ENCODE measurements at places on chromosomes 11 and 22. TPM values are rescaled to one million over a fixed set of nuclear protein-coding genes. Genes with fewer than 3 reads are reported as not detected.

GRCh38 chr22:50081426-50082196 lies 3.6 kb downstream of the MLC1 start:
- DNase-seq: no peak

The RAB38 gene
- 17.7 TPM for total RNA-seq

The GNAZ gene
- 5.4 TPM for total RNA-seq

DNA sequence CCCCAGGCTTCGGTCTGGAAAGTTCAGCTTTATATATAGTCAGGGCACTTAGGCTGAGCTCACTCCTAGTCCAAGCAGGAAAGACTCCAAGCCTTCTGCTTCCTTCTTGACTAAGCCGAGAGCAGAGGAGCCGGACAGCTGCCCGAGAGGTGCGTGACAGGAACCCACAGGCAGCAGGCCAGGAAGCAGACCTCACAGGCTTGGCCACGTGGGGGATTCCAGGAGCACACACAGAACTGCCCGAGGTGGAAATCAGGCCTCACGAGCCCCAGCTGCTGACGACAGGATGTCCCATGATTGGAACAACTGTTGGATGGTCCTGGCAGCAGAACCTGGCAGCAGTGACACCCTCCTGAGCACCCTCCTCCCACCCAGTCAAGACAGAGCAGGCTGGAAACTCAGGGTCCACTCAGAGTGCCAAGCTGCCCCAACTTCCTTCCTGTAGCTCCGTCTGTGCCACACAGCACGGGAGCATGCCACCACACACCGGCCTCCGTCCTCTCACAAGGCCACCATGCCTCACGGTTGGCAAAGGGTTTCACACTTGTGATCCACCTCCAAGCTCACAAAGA lies 5.4 kb downstream of the PLA2G6 start:
- DNase-seq: no peak

DNA sequence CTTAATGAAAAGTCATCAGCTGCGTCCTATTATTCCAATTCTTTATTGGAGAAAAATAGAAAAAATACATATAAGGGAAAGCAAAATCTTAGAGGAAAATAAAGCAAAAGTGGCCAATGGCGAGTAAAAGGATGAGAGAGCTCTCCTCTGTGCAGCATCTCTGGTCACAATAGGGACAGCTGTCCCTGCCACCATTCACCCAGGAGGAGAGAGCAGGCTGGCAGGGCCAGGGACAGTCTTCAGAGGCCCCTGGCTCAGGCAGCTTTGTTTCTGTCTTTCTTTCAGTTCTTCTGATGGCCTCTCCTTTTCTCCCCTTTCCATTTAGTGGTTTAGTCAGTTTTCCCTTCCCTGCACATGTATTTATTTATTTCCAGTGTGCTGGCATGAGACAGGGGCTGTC lies 941.3 kb downstream of the NTM start:
- DNase-seq: no peak

The ART1 gene
- not detected for total RNA-seq

- DNase-seq: no peak
Measured at GRCh38 chr22:31229402-31230079, 17.4 kb downstream of the LIMK2 start.

- DNase-seq: no peak
Measured at GRCh38 chr11:66081505-66081904, 11.4 kb downstream of the PACS1 start.

DNA sequence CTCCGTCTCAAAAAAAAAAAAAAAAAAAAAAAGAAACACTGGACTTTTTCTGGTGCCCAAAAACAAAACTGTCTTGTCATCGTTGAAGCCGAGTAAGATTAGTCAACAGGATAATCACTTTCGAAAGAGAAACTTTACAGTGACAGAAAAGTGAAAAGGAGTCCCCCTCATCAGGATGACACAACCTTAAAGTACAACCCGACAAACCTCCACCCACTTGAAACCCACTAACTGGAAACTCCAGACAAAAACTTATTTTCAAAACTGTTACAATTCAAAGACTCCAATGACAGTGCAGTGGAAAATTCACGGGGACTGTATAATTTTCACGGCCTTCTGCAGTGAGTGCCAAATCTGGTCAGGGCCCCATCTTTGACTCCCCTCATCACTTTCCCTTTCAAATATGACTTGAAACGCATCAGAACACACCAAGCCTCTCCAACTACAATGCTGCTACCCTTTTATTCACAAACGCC lies 1.3 kb downstream of the DENND5A start:
- no peak for DNase-seq

DNA sequence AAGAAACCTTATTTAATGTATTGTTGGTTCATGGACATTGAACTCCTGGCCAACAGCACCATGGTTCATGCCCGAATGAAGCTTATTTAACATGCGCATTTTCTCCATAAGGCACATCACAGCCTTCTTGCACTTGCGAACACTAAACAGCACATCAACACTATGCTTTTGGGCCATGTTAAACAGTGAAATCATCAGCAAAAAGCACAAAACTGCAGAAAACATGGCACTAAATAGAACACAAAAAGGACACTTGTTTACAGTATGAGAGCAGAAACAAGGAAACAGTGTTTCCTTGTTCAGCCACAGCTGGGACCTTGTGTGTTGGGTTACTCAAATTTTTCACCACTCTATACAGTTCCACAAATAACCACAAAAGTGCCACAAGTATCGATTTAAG lies 122.3 kb downstream of the MSANTD4 start:
- DNase-seq: no peak

DNA sequence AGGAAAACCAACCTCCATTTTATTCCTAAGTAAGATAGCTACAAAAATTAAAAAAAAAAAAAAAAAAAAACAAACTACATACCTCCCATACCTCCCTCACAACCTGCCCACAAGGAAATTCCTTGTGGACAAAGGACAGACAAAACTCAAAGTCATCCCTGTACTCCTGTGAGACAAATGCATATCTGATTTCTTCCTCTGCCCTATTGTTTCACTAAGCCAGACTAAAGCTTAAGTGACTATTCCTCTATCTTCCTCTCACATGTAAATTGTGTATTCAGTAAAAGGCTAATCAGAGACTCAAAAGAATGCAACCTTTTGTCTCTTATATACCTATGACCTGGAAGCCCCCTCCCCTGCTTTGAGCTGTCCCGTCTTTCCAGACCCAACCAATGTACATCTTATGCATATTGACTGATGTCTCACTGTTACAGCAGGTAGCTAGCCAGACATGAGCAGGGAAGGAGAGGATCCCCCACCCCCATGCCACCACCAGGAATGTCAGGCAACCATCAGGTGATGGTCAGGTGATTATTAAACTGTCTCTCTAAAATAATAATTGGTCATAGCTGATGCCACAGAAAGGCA lies 289.4 kb downstream of the SBF2 start:
- no peak for DNase-seq

The TMEM191B gene
- total RNA-seq: not detected

DNA sequence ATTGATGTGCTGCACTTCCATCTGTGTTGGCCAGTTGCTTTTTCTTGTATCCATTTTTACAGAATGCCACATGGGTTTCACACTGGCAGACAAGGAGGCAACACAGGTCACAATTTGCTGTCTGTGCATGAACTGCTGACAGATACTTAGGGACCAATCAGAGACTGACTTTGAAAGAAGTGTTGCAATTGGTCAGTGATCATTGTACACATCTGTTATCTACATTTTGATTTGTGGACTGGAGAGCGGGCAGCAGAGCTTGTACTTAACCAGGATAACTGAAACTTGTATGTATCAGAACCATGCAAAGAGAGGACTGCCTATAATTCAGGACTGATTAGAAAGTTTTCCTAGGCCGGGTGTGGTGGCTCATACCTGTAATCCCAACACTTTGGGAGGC lies 21.8 kb downstream of the PRR5 start:
- no peak for DNase-seq

The SCGB2A2 gene
- not detected for total RNA-seq

The MS4A6A gene
- total RNA-seq: 76.2 TPM

The ANGPTL5 gene
- total RNA-seq: not detected

DNA sequence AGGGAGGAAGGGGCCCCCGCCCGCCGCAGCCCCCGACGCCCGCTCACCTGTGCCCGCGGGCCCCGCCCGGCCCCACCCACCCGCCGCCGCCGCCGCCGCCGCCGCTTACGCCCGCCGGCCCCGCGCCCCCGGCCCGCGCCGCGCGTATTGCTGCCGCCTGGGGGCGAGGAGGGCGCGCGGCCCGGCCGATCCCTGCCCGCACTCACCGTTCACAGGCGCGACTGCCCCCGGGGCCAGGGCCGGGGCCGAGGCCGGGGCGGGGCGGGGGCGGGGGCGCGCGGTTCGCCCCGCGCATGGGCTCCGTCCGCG lies 212 bp downstream of the HRAS start:
- no peak for DNase-seq

- no peak for DNase-seq
Measured at GRCh38 chr11:35419830-35420333, 524 bp upstream of the SLC1A2 start.

DNA sequence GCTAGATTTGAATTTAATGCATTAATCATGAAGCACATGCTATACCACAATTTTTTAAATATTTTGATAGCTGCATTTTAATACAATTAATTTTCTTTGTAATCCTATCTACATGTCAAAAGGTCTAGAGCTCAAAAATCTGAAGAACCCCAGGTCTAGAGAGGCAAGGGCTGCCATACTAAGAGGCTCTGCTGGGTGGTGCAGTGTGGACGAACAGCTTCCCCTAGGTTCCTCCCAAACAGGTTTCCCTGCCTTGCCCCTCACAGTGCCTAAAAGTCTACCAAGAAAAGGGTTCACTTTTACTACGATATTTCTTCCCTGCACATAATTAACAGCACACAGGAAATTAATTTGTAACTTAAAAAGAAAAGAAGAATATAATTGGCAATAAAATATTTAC lies 681.1 kb downstream of the OPCML start:
- DNase-seq: no peak

The OR51I2 gene
- total RNA-seq: not detected

- no peak for DNase-seq
Measured at GRCh38 chr11:1121331-1121812, 36.4 kb upstream of the MUC5AC start.

DNA sequence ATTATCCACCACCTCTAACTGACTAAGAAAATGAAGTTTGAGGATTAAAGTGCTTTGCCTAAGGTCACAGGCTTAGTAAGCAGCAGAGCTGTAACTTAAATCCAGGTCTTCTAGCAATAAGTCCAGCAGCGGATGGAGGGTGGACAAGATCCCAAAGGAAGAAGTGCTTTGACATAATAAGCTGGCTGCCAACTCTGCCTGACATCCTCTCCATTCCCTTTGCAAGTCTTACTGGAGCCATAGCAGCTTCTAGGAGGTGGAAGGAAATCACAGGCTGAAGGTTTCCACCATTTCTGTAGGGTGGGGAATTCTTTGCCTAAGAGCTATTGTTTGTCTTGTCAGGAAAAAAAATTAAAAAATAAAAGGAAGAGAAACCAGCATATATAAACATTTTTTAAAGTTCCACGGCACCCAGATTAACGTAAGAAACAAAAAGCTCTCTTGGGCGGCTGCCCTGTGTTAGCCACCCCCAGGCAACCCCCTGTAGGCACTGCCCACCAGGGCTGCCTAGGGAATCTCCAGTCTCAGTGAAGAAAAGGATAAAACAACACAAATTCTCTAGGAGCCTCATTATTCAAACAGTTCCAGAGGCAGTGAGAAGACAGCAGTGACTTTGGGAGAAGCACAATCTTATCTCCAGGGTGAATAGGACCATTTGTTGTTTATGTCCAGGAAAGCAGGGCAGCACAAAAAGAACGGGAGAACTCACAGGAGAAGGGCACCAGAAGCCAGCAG lies 380.8 kb upstream of the CADM1 start:
- no peak for DNase-seq

DNA sequence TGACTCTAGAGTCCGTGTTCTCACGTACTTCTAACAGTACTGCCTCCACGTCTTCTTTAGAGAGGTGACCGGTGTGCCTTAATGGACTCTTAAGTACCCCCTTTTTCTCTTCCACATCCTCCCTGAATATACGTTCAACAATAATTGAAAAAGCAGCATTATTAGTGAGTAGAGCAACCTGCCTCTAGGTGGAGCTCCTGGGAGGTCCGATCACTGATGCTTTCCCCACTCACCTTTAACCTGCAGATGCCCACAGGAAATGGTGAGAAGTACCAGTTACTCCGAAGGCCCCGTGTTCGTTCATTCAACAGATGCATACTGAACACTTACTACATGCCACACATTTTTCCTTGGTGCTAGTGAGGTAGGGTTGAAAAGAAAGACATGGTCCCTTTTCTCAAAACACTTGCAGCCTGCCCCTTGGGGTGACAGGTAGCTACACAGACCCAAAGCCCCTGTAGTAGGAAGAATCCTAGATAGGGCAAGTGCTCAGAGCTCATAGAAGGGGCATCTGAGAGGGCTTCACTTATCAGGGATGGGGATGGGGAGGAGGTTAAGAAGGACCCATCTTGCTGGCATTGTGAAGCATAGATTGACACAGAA lies 72.7 kb downstream of the FEZ1 start:
- no peak for DNase-seq

- no peak for DNase-seq
Measured at GRCh38 chr11:67268081-67268961, 2.0 kb downstream of the GRK2 start.

The CCDC73 gene
- 0.05 TPM for total RNA-seq

The C11orf42 gene
- total RNA-seq: not detected

DNA sequence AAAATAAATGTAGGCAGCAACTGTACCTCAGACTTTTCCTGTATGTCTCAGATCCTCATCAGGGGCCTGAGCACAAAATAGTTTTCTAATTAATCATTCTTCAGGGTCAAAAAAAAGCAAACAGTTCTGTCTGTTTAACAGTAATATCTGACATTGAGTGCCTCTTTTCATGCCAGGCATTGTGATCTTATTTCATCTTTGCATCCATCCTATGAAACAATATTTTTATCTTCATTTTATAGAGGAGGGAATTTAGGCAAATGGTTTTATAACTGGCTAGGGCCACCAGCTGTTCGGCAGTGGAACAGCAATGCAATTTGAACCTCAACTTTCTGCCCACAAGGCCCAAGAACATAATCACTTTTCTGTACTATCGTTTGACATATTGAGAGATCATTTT lies 145.6 kb downstream of the WNT7B start:
- DNase-seq: no peak

The RFPL1 gene
- not detected for total RNA-seq

- DNase-seq: no peak
Measured at GRCh38 chr11:86938900-86939880, 16.0 kb downstream of the FZD4 start.

- no peak for DNase-seq
Measured at GRCh38 chr11:15189189-15189588, 74.5 kb downstream of the INSC start.

- DNase-seq: no peak
Measured at GRCh38 chr11:76793391-76794291, 10.5 kb downstream of the TSKU start.

- no peak for DNase-seq
Measured at GRCh38 chr11:73095613-73096012, 46.5 kb downstream of the FCHSD2 start.

GRCh38 chr22:31977939-31978338 lies 33.6 kb downstream of the YWHAH start:
- DNase-seq: no peak

GRCh38 chr11:121884626-121885025 lies 231.4 kb downstream of the BLID start:
- DNase-seq: no peak

Measured in urinary bladder (tissue), 4 donors.